ENCODE measurements at places on chromosomes 11 and 22.
A peak's percentile ranks its signal among the peaks of the same experiment; 100 is the strongest.

GRCh38 chr22:19176175-19176643 lies 2.3 kb downstream of the SLC25A1 start:
- DNase-seq = peak; percentile 56

DNA sequence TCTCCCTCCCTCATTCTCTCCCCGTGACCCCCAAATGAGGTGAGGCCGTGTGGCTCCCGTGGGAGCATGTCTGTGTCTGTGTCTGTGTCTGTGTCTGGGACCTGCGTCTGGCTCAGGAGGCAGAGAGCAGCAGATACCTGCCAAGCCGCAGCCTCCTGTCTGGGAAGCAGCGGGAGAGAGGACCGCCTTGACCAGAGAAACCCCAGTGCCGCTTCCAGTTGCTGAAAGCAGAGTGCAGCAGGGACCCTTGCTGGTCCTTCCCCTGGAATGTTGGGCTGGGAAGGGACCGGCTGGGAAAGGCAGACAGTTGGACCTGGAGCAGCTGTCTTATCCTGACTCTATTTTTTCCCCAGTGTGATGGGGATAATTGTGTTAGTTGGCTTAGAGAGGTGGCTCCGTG lies 525 bp downstream of the CSDC2 start:
- DNase-seq = peak; percentile 30

- no peak for DNase-seq
Measured at GRCh38 chr22:16922706-16923105, 85.3 kb downstream of the GAB4 start.

DNA sequence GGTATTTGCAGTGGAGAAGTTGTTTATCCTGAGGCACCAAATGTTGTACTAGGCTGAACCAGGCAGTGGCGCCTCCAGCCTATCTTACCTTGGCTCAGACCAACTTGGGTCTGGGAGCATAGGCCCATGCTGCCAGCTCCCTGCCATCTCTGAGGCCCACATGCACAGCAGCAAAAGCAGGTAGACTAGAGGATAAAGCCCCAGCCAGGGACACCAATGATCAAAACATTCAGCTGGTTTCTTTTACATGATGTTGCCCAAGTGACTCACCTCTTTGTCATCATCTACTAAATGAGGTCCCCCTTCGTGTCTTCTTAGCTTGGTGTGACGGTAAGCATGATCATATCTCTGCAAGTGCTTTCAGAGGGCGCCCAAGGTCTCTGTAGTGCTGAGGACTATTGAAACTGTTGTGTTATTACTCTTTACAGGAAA lies 112.1 kb upstream of the DRD2 start:
- DNase-seq = no peak

GRCh38 chr11:47448566-47449427 lies at the start of gene RAPSN:
TSS of gene RAPSN (minus strand) at chr11:47449136. CDS start at chr11:47448964, 172 bp downstream.
- DNase-seq = no peak

- DNase-seq = no peak
Measured at GRCh38 chr22:47146391-47146790, 383.9 kb downstream of the TBC1D22A start.

DNA sequence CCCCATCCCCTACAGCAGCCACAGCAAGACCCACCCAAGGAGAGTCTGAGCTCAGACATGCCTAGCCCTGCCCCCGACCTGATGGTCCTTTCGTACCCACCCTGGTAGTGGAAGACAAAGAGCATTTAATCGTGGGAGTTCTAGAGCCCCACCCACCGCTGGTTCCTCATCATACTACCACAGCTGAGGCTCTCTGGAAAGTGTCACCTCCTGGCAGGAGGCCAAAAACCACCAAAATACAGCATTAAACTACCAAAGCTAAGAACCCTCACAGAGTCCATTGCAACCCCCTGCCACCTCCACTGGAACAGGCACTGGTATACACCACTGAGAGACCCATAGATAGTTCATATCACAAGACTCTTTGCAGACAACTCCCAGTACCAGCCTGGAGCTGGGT lies 311.1 kb downstream of the TENM4 start:
- no peak for DNase-seq

DNA sequence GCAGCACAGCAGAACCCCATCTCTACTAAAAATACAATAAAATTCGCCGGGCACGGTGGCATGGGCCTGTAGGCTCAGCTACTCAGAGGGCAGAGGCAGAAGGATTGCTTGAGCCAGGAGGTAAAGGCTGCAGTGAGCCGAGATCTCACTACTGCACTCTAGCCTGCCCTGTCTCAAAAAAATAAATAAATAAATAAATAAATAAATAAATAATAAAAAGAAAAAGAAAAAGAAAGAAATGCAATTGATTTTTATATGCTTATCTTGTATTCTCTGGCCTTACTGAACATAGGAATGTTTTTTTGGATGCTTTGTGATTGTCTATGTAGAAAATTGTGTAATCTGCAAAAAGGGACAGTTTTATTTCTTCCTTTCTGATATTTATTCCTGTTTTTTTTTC lies 132.5 kb downstream of the BARX2 start:
- no peak for DNase-seq

DNA sequence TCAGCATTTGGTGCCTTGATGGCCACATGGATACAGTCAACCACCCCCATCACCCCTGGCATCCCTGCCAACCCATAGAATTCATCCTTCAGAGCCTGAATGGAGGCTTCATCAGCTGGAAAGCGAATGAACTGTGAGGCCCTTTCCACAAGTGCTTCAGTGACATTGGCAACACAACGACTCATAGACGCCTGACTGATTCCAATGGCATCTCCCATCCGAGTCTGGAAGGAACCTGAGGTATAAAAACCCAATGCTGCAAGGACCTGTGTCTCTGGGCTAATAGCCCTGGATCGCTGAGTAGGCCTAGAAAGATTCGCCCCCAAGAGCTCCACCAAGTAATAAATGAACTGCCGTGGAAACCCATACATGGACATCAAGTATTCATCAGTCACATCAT lies 1.3 kb downstream of the HARBI1 start:
- DNase-seq = no peak

DNA sequence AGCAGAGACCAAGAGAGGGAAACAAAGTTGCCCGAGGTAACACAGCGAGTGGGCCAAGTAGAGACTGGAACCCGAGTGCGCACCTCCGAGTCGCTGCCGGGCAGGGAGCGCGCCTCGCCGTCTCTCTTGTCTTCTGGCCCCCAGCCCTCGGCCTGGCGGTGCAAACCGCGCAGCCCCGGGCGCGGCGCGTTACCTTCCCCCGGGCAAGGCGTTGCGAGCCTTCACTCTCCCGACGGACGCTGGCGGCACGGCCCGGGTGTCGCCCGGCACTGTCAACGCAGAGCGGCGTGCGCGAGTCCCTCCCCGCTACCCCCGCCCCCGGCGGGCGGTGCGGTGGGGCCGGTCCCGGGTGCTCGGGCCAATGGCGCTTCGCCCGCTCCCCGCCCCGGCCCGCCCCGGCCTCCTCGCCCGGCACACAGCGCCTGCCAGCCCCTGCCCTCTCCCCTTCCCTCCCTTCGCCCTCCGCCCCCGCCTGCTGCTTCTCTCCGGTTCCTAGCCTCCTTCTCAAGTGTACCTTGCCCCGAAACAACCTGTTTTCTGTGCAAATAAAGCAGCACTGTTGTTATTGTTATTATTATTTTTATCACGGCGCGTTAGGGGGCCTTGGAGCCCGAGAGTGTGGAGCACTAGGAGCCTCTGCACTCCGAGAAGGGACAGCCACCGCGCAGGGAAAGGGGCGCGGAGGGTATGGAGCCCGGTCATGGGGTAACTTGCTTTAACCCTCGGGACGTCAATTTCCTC lies at the start of gene SYTL2:
SYTL2 (minus strand) TSS at position 271 of the 741 bp plus-strand sequence. CDS start 53,416 bp downstream, outside the sequence.
- peak; percentile 78 for DNase-seq

- DNase-seq = no peak
Measured at GRCh38 chr11:112762707-112763090, 198.5 kb upstream of the NCAM1 start.

- no peak for DNase-seq
Measured at GRCh38 chr11:106032861-106033260, 10.8 kb upstream of the MSANTD4 start.

GRCh38 chr11:122703541-122704272 lies 48.2 kb downstream of the UBASH3B start:
- no peak for DNase-seq

DNA sequence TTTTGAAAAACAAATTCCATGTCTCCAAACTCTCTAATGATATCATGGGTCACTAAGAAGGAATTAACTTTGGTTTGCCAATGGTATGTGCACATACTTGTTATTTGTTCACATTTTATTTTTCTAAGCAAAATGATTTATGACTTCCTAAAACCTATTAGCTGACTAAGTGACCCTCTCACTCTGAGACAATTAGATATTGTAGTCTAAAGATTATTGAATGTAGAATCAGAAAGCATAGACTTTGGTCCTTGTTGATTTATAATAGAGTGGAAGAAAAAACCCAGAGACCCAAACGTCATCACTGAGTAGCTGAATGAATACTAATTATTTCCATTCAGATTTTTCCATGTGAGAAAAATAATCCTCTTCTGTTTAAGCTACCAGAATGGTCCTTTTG lies 243.5 kb upstream of the ANO3 start:
- DNase-seq = no peak

DNA sequence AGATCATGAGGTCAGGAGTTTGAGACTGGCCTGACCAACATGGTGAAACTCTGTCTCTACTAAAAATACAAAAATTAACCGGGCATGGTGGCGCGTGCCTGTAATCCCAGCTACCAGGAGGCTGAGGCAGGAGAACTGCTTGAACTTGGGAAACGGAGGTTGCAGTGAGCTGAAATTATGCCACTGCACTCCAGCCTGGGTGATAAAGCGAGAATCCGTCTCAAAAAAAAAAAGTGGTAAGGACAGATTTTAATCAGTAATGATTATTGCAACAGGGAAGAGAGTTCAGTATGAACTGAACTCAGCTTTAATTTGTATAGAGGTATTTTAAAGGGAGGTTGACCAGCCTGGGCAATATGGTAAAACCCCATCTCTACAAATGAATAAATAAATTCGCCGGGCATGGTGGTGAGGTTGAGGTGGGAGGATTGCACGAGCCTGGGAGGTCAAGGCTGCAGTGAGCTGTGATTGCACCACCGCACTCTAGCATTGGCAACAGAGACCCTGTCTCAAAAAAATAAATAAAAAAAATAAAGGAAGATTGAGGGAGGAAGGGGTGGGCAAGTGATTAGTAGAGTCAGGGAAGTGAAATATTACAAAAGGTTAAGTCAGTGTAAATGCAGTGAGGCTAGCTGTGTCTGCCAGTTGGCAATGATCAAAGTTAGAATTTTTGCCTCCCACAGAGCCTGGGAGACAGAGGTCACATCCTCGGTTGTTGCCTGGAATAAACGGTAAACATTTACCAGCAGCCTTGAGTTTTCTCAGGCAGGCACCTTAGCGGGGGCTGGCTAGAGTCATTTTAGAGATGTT lies 2.6 kb upstream of the MCM5 start:
- no peak for DNase-seq

All from ELF-1 (cell line).